ENCODE measurements at places on chromosomes 7 and 10.
A peak's percentile ranks its signal among the peaks of the same experiment; 100 is the strongest.

- H3K4me3 ChIP-seq, result no peak overlapping the region
- no peaks in the 10 kb centered on the region for H3K4me1 ChIP-seq
- peaks cover 51% of the 10 kb centered on the region for H3K36me3 ChIP-seq
These were observed 26.8 kb downstream of the PRPF18 start for GRCh38 chr10:13613519-13613918.

GRCh38 chr10:13349463-13350274 is 1.6 kb upstream of the SEPHS1 start:
- peaks cover 54% of the 10 kb centered on the region for H3K4me1 ChIP-seq
- no peaks in the 10 kb centered on the region for H3K27me3 ChIP-seq
- peaks cover 10% of the 10 kb centered on the region for H3K36me3 ChIP-seq

DNA sequence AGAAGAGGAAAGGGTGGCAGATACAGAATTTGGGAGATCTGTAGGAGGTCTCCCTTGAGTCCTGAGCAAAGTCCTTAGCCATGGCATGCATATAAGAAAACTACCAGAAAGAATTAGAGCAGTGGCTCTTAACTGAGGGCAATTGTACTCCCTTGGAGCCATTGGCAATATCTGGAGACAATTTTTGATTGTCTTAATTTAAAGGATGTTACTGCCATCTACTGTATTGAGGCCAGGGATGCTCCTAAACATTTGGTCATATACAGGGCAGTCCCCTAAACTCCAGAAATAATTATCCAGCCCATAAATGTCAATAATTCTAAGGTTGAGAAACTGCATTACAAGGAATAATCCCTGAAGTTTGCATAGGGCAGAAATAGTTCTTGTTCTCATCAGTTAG is 136.4 kb upstream of the ODAD2 start:
- H3K27ac ChIP-seq, result no peak overlapping the region
- peaks cover 42% of the 10 kb centered on the region for H3K36me3 ChIP-seq
- DNase-seq, result no peak
- no peaks in the 10 kb centered on the region for H3K27me3 ChIP-seq
- H3K4me3 ChIP-seq, result no peak overlapping the region
- H3K4me1 ChIP-seq, result peaks cover 3% of the 10 kb centered on the region

GRCh38 chr7:104272767-104273384 is 55.5 kb upstream of the LHFPL3 start:
- H3K4me1 ChIP-seq, result no peaks in the 10 kb centered on the region
- no peak overlapping the region for H3K27ac ChIP-seq
- H3K27me3 ChIP-seq, result peaks cover 24% of the 10 kb centered on the region
- DNase-seq, result no peak
- H3K36me3 ChIP-seq, result no peaks in the 10 kb centered on the region
- no peak overlapping the region for H3K4me3 ChIP-seq

DNA sequence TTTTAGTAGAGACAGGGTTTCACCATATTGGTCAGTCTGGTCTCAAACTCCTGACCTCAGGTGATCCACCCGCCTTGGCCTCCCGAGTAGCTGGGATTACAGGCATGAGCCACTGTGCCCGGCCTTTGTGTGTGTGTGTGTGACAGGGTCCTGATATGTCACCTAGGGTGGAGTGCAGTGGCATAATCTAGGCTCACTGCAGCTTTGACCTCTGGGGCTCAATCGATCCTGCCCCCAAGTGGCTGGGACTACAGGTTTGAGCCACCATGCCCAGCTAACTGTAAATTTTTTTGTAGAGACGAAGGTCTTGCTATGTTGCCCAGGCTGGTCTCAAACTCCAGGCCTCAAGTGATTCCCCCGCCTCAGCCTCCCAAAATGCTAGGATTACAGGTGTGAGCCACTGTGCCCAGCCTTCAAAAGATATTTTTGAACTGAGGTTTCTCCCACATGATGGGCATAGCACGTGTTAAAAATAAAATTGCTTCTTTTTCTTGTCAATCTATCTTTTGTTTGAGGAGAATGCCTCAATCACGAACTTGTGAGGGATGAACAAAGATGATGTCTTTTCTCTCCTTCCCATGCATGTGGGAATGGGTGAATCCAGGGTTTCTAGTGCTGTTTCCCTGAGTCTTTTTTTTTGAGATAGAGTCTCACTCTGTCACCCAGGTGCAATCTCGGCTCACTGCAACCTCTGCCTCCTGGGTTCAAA is 30.8 kb upstream of the PSAP start:
- peaks cover 34% of the 10 kb centered on the region for H3K4me1 ChIP-seq
- no peak for DNase-seq
- H3K4me3 ChIP-seq, result no peak overlapping the region
- H3K36me3 ChIP-seq, result no peaks in the 10 kb centered on the region
- H3K27ac ChIP-seq, result no peak overlapping the region

DNA sequence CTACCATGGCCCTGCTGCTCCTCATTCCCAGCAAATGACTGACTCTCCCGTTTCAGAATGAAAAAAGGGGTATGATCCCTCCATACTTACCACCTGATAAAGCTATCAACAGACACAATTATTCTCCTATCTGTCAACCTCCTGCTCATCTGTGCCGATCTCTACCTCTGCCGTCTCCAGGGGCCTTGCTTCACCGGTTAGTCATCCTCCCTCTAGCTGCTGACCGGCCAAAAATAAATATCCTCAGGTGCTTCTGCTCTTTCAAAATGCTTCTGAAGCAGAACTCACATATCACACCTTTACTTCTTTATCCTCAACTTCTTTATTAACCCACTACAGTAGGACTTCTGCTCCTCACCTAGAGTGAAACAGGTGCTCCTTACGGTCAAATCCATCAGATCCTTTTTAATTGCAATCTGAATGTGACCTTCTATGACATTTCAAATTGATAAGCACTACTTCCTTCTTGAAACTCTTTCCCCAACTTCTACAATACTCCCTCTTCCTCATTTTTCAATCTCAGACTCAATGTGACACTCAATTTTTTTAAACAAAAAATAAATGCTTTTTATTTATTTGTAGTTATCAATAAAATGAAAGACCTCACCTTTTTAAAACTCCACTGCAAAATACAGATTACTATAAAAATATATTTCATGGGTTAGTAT is 63.2 kb downstream of the LMBR1 start:
- H3K27me3 ChIP-seq, result no peaks in the 10 kb centered on the region
- no peak overlapping the region for H3K27ac ChIP-seq
- DNase-seq, result no peak
- H3K4me3 ChIP-seq, result no peak overlapping the region
- peaks cover 10% of the 10 kb centered on the region for H3K36me3 ChIP-seq

DNA sequence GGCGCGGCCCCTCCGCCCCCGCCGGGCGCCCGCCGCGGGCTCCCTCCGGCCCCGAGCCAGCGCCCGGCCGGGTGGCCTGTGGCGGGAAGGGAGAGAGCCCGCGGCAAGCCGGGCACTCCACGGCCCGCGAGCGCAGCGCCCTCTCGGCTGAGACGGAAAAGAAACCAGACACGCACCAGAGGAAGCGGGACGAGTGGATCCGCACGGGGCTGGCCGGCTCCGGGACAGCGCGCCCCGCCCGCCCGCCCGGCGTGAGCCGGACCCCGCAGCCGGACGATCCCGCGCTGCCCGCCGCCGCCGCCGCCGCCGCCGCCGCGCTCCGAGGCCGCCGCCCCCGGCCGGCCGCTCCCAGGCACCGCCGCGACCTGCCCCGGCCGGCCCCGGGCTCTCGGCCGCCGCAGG is 300 bp downstream of the ARHGAP21 start:
- H3K36me3 ChIP-seq, result peaks cover 3% of the 10 kb centered on the region
- DNase-seq, result peak; percentile 24
- H3K27me3 ChIP-seq, result no peaks in the 10 kb centered on the region
- H3K27ac ChIP-seq, result no peak overlapping the region
- peaks cover 23% of the 10 kb centered on the region for H3K4me1 ChIP-seq
- H3K4me3 ChIP-seq, result peak overlapping the region; percentile 34

- DNase-seq, result no peak
- H3K4me1 ChIP-seq, result no peaks in the 10 kb centered on the region
- no peak overlapping the region for H3K4me3 ChIP-seq
- H3K27ac ChIP-seq, result no peak overlapping the region
These were observed 961.5 kb downstream of the KCNMA1 start for GRCh38 chr10:76675951-76676587.

- peak overlapping the region; percentile 96 for H3K4me3 ChIP-seq
- peaks cover 58% of the 10 kb centered on the region for H3K4me1 ChIP-seq
- H3K27ac ChIP-seq, result peak overlapping the region; percentile 95
- H3K27me3 ChIP-seq, result peaks cover 2% of the 10 kb centered on the region
These were observed 218.5 kb upstream of the MKLN1 start for GRCh38 chr7:131109011-131109758.

- no peak overlapping the region for H3K27ac ChIP-seq
- H3K4me3 ChIP-seq, result no peak overlapping the region
- no peaks in the 10 kb centered on the region for H3K4me1 ChIP-seq
- no peaks in the 10 kb centered on the region for H3K36me3 ChIP-seq
- DNase-seq, result no peak
- H3K27me3 ChIP-seq, result no peaks in the 10 kb centered on the region
These were observed 17.5 kb upstream of the PRTFDC1 start for GRCh38 chr10:24969841-24970281.

DNA sequence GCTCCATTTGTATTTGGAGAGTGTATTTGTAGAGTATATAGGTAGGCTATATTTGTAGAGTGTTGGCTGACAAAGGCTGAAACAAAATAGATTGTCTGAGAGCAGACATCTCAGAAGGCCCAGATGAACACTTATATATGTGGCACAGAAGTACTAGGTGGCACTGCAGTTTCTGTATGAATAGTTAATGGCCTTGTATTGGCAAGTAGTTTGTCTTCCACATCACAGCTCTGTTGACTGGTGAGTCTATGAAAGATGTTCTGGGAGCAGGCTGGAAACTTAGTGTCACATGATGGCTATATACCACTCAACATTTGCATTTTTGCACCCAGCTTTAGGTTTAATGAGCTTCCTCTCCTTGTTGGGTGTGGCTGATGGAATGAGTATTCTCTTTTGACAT is 51.9 kb downstream of the CCNY start:
- DNase-seq, result no peak
- H3K36me3 ChIP-seq, result peaks cover 13% of the 10 kb centered on the region
- H3K4me3 ChIP-seq, result no peak overlapping the region
- H3K27me3 ChIP-seq, result no peaks in the 10 kb centered on the region
- H3K27ac ChIP-seq, result peak overlapping the region; percentile 16
- H3K4me1 ChIP-seq, result peaks cover 47% of the 10 kb centered on the region

GRCh38 chr10:49612513-49613164 is 1.2 kb upstream of the CHAT start:
- H3K27me3 ChIP-seq, result peaks cover 74% of the 10 kb centered on the region
- H3K4me1 ChIP-seq, result no peaks in the 10 kb centered on the region
- no peak overlapping the region for H3K4me3 ChIP-seq
- no peak overlapping the region for H3K27ac ChIP-seq
- peaks cover 7% of the 10 kb centered on the region for H3K36me3 ChIP-seq

DNA sequence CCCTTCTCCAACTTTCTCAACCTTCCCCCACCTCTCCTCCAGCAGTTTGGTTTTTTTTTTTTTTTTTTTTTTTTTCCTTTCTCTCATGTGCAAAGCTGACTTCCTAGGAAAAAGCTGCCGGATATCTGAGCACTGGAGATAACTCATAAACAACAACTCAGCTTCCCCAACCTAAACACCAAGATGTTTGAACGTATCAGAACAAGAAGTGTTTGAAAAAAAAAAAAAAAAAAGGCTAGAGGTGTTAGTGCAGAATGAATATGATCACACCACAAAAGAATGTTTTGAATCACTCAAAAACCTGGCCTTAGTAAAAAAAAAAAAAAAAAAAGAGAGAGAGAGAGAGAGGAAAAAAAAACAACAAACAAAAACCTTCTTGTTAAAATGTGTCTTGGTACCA is 11.2 kb downstream of the GATA3 start:
- peaks cover 97% of the 10 kb centered on the region for H3K4me1 ChIP-seq
- H3K36me3 ChIP-seq, result peaks cover 83% of the 10 kb centered on the region
- H3K27me3 ChIP-seq, result no peaks in the 10 kb centered on the region

GRCh38 chr7:15555381-15555859 is 6.4 kb downstream of the AGMO start:
- no peak for DNase-seq
- H3K36me3 ChIP-seq, result no peaks in the 10 kb centered on the region
- H3K27ac ChIP-seq, result no peak overlapping the region
- H3K4me1 ChIP-seq, result no peaks in the 10 kb centered on the region
- no peak overlapping the region for H3K4me3 ChIP-seq

DNA sequence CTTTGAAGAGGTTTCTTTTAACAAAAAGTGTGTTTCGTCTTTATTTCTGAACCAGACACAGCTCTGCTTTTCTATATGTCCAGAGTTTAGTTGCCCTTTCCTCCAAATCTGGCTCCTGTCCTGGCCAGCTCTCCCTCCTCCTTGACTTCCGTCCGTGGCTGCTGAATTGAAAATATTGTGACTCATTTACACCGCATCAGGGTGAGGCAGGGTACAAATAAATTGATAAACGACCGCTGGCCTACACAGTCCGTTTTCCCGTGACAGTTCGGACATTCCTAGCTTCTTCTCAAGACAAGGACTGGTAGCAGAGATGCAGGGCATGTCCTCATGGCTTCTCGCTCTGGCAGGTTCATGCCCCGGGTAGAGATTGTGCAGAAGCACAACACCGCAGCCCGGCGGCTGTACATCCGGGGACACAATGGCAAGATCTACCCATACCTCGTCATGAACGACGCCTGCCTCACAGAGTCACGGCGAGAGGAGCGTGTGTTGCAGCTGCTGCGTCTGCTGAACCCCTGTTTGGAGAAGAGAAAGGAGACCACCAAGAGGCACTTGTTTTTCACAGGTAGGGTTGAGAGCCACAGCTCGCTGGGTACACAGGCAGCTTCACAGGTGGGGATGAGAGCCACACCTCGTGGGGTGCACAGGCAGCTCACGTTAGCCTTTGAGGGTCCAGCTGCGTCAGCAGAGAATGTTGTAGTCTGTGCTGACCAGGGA is 126.6 kb downstream of the TRRAP start:
- DNase-seq, result no peak
- H3K4me3 ChIP-seq, result no peak overlapping the region
- H3K27me3 ChIP-seq, result no peaks in the 10 kb centered on the region
- H3K27ac ChIP-seq, result no peak overlapping the region
- H3K4me1 ChIP-seq, result peaks cover 23% of the 10 kb centered on the region

DNA sequence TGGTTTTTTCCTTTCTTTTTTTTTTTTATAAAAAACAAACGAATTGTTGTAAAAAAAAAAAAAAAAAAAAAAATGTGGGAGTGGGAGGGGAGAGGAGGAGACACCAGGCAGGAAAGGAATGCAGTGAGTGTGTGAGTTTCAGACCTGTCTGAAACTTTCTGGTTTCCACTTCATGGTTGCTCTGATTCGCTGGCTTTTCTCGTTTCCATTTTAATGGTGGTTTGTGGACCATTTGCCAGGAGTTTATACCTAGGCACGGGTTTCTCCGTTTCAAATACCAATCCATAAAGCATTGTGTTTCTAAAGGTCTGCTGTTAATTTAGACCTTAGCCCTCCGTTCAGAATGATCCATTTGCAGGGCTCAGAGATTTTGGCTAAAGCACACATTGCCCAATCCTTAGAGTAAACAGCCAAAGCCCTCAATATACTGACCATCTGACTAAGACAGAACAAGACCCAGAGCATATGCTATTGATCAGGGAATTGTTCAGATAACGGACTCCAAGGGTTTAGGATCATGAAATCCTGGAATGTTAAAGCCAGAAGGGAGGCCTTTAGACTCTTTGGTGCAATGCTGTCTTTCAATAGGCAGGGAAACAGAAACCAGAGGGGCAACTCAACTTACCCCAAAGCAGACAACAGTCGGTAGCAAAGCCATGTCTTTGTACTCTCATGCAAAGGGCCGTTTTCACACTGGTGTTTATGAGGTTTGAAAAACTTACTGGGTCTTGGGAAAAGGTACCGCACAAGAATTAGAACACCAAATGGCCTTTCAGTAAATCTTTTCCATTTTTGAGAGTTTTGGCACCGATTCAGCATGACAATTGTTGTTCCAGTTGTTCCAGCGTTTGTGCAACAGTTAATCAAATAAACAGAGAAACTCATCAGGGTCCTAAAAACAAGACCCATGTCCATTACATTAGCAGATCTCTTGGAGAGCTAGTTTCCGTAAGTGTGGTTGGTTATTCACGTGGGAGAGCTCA is 94.3 kb upstream of the AGBL3 start:
- no peak overlapping the region for H3K27ac ChIP-seq
- DNase-seq, result no peak
- H3K4me1 ChIP-seq, result peaks cover 3% of the 10 kb centered on the region
- H3K4me3 ChIP-seq, result no peak overlapping the region
- H3K36me3 ChIP-seq, result peaks cover 4% of the 10 kb centered on the region
